Hepatocyte (in vitro differentiated cells): ENCODE measurements at places on chromosomes 4 and X. TPM values are rescaled to one million over a fixed set of nuclear protein-coding genes. Genes with fewer than 3 reads are reported as not detected.

DNA sequence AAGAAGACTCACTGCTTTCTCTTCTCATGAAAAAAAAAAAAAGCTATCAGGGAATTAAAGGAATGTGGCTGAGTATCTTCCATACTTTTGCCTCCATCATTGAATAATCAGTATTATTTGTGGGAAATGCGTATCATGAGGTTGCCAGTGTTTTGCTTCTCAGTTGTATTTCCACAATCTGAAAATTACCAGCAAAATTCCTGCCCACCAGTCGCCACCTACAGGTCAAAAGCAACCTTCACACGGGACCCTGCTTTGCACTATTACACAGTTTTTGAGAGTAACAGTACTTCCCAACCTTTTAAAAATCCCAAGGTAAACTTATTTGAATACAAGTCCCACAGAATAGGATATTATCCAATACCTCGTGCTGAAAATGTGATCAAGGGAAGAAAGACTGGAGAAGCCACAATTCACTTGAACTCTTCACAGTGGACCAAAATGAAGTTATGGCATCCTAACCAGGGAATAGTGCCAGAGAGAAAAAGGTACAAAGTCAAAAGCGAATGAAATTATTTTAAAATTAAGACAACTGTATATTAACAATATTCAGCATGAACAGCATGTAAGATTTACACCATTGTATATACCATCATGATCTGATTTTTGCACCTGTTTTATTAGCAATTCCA is 30.4 kb downstream of the PGRMC1 start:
- DNase-seq = peak; percentile 43

DNA sequence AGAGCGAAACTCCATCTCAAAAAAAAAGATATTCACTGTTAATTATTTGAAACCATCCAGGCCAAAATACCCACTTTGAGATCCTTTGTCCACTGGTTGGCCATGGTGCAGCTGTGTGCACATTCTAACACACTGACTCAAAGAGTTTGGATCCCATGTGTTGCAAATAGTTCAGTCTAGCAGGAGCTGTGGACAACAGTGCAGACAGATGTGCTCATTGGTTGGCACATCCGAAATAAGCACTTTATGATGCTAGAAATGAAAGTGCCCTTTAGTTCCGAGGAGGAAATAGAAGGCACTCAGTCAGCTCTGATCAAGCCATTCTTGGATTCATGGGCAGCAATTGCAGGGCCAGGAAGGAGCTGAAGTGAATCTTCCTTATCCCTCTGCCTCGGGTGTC is 63.0 kb upstream of the TMEM150C start:
- DNase-seq = no peak

DNA sequence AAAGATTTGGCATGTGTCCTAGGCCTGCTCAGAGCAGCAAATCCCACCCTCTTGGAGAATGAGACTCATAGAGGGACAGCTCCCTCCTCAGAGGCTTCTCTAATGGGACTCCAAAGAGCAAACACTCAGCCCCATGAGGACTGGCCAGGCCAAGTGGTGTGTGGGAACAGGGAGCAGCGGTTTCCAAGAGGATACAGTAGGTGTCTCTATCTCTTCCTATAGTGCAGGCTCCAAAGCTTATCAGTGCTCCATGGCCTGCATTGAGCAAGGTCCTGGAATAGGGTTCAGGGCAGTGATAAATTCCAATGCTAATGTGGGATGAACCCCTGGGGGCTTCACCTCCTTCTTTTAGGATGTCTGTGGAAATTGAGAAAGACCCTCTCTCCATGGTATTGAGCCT is 15.7 kb upstream of the MAGEA10 start:
- no peak for DNase-seq

Gene RHOH
- polyA plus RNA-seq = not detected in 2 replicates

Gene HSFX2
- polyA plus RNA-seq = 0.53 and 1.1 TPM in 2 replicates

Gene EDNRA
- polyA plus RNA-seq = 12.8 and 19.0 TPM in 2 replicates

DNA sequence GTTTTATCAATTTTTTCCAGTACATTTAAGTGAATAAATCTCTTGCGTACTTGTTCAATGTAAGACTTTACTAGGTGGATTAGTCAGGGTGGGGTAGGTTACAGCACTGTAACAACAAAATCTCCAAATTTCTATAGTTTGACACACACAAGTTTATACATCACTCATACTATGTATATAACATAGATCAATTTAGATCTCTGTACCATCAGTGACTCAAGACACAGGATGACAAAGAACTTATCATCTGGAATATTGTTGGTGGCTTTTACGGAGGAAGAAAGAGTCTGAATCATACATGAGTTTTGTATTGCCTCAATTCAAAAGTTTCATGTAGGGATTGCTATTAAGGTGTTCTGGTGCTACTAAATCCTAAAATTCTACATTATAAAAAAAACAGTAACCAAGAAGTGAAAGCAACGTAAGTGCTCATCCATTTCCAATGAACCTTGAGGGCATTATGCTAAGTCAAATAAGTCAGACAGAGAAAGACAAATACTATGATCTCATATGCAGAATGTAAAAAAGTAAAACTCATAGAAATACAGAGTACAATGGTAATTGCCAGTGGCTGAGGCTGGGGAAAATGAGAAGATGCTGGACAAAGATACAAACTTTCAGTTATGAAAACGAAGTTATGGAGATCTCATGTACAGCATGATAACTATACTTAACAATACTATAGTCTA is 98.0 kb upstream of the DKK2 start:
- DNase-seq = no peak
